ENCODE measurements at places on chromosomes 16 and 17. TPM values are rescaled to one million over a fixed set of nuclear protein-coding genes. Genes with fewer than 3 reads are reported as not detected.

CYBA gene
- 327 TPM for total RNA-seq

ATP2C2 gene
- total RNA-seq = not detected

PLD6 gene
- total RNA-seq = 4.5 TPM

ACE gene
- 7.9 TPM for total RNA-seq

ABCC12 gene
- 0.15 TPM for total RNA-seq

PRR29 gene
- total RNA-seq = 1.8 TPM

IL17C gene
- total RNA-seq = not detected

SOX15 gene
- 0.73 TPM for total RNA-seq

MT1H gene
- total RNA-seq = not detected

KRT36 gene
- not detected for total RNA-seq

DPEP2 gene
- not detected for total RNA-seq

RAP1GAP2 gene
- total RNA-seq = 0.83 TPM

AANAT gene
- 0.17 TPM for total RNA-seq

FOXF1 gene
- total RNA-seq = 39.0 TPM

PYY gene
- total RNA-seq = not detected

Measured in smooth muscle cell of trachea (primary cell).